ENCODE measurements at places on chromosomes 5 and 9. TPM values are rescaled to one million over a fixed set of nuclear protein-coding genes. Genes with fewer than 3 reads are reported as not detected.
A peak's percentile ranks its signal among the peaks of the same experiment; 100 is the strongest.

The CCL19 gene
- not detected for total RNA-seq

The FOXI1 gene
- total RNA-seq: 0.48 TPM

The PRDM9 gene
- total RNA-seq: not detected

The CTNND2 gene
- total RNA-seq: 8.7 TPM

The SPATA31C1 gene
- total RNA-seq: 1.2 TPM

The IL9 gene
- total RNA-seq: not detected

The SH3PXD2B gene
- 30.6 TPM for total RNA-seq

The ZFP62 gene
- total RNA-seq: 25.8 TPM

The NUTM2F gene
- total RNA-seq: not detected

The NLN gene
- total RNA-seq: 10.4 TPM

- DNase-seq: no peak
These were observed 9.4 kb upstream of the CNOT6 start for GRCh38 chr5:180484813-180485212.

DNA sequence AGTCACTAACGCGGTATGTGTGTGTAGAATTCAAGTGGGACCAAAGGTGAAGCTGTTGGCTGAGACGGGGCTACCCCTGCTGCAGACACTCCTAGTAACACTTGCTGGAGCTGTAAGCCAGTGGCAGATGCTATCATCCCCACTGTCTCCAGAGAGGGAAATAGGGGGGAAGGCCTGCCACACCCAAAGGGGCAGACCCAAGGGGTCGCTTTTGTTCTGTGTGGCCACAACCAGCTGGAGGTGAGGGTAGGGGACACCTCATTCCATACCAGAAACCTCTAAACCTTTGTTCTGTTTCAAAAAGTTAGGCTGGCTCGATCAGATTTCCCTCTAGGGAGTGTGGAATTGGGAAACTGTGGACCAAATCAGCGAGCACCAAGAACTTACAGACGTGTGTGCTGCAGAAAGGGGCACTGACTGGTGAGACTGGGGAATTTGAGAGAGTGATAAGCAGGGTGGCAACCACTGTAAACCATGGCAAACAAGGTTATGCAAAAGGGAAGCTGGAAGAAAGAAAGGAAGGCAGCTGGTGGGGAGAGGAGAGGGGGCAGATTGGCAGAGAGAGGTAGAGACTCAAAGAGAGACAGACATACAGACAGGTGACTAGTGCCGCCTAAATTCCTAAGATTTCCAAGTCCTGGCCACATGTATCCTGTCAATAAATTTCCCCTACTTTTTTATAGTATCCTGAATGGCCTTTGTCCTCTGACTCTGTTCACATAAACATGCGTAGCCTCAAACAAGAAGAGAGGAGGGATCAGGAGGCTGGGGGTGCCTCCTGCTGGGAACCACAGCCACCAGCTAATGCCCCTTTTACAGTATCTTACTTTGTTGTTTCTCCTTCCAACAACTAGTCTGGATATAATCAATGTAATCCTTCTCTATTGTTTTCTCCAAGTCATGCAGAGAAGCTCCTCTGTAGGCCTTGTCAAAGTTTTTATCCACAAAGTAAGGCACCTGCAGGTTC lies 15.6 kb upstream of the SPATA24 start:
- no peak for DNase-seq

DNA sequence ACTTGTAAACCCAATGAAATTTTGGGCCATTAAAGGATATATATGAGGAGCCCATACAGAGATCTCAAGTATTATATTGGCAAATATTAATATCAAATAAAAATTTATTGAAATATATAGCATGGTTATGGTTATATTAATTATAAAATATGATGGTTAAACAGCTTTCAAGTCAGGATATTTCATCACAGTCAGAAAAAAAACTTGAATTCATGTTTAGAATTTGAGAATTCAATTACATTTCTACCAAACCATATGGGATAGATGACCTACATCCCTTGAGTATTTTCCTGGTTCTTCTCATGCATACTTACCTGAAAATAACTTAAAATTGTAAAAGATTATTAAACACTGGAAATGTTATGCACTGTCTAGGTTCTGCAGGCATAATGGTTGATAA lies 956.1 kb upstream of the EDIL3 start:
- DNase-seq: no peak

DNA sequence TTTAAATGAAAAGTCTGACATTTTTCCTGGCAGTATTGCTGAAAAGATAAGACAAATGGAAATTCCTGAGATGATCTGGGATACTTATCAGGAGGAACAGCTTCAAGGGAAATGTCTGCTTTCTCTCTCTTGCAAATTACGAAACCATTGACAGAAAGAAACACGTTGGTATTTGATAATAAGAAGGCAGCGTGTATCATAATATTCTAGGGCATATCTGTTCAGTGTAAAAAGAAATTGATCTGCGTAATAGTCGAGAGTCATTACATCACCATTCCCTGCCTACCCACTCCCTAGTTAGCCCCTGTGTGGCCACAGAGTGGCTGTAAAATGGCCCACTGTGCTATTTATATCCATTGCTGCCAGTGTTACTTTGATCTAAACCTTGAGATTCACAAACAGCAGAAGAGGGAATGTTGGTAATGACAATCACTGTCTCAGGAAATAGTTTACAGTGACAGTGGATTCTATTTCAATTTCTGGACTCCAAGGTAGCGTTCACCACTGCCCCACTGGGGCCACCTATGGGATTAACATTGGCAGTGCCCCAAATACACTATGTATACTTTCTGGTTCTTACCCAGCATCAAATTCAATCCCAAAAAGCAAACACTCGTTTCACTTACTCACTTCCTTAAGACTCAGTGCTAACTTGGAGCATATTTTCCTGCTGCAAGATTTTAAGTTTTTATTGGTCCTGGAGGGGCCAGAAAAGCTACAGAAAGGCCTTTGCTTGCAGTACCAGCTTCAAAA lies 133.4 kb upstream of the GAS1 start:
- peak; percentile 97 for DNase-seq

GRCh38 chr5:172523146-172523745 lies 68.9 kb upstream of the SH3PXD2B start:
- no peak for DNase-seq

- DNase-seq: no peak
These were observed 602.1 kb downstream of the TAF11L14 start for GRCh38 chr5:18236386-18236785.

- peak; percentile 59 for DNase-seq
These were observed 118.6 kb upstream of the MAST4 start for GRCh38 chr5:66477596-66477995.

DNA sequence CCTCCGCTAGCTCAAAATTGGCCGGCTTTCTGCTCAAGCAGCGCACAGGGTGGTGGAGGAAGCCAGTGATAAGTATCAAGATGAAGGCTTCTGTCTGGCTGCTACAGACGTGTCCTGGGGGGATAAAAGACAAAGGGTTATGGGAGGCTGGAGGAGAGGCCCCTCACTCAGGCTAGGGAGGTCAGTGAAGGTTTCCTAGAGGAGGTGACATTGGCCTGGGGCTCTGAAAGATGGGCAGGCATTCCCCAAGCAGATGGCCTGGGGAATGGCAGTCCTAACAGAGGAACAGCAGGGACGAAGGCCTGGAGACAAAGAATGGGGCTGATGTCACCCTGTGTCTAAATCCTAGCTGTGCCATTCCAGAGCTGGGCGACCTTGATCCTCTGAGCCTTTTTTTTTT lies 32.3 kb downstream of the OLFML2A start:
- no peak for DNase-seq

DNA sequence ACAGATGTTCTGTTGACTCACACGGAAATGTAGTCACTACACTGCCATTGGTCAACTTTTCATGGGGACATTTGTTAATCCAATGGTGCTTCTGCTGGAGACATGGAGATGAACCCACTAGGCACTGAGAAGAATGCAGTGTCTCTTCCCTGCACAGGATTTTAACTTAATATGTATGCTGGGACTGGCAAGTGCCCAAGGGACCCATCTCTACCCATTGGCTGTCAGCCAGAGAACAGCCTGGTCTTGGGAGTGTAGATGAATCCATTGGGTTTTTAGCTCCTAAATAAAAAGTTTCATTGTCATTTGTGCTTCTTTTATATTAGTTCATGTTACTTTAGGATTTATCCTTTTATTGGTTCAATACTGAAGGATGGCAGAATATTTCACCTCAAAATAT lies 195.8 kb upstream of the CDH6 start:
- DNase-seq: no peak

- no peak for DNase-seq
These were observed 417.0 kb upstream of the ADAMTSL1 start for GRCh38 chr9:18056993-18057369.

DNA sequence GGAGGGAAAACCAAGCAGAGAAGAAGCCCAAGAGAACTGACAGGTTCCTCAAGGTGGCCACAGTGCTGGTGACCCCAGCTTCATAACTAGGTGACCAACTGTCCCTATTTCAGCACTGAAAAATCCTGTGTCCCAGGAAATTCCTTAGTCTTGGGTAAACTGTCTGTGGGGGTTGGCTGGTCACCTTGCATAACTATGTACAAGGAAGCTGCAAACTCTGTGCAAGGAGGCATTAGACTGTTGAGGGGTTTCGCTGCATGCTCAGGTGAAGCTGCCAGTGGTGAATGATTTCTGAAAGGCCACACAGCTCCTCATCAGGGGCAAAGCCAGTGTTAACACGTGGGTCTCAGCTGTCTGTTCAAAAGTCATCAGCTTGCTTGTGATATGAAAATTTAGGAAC lies 36.9 kb downstream of the PCSK5 start:
- no peak for DNase-seq

GRCh38 chr9:92947268-92948037 lies at the start of gene FGD3:
Gene FGD3 (plus strand): TSS chr9:92947523. CDS start chr9:92976257, 28,734 bp downstream.
- DNase-seq: peak; percentile 54

DNA sequence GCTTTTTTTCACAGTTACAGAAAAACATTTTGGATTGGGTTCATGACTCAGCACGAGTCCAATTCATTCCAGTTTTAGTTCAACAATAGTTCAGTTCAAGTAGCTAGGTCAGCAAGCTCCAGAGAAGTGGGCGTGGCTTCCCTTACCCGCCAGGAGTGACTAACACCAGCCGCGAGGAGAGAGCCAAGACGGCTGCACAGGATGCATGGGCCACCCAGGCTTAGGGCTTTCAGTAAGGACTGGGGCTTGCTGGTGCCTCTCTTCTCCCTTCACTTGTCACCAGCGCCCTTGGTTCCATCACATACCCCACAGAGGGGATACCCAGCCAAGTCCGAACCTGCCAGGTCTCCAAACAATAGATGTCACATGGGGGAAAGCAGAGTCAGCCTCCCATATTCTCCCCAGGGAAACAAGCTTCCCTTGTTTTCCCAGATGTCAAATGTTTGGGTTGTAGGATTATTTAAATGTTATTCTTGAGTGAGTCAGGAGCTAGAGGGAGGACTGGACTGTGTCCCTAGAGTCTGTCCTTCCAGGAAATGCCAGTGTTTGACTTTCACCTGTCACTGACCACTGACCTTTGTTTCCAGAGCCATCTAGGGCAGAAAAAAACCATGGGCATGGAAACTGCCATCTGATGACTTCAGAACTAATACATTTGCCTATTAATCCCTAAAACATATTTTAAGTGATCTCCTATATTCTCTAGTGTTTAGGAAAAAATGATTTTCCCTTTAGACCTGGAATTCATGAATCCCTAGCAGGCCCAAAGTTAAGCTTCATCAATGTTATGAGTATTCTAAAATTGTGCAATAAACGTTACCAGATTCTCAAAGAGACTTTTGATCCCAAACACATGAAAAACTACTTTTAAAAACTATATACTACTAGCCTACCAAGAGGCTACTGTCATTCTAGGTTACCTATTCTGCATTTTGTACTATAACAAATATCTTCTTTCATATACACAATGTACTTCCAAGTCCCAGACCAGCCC lies 51.9 kb downstream of the NIPAL4 start:
- peak; percentile 55 for DNase-seq

- no peak for DNase-seq
These were observed 477.4 kb downstream of the ARHGEF28 start for GRCh38 chr5:74103131-74104023.

DNA sequence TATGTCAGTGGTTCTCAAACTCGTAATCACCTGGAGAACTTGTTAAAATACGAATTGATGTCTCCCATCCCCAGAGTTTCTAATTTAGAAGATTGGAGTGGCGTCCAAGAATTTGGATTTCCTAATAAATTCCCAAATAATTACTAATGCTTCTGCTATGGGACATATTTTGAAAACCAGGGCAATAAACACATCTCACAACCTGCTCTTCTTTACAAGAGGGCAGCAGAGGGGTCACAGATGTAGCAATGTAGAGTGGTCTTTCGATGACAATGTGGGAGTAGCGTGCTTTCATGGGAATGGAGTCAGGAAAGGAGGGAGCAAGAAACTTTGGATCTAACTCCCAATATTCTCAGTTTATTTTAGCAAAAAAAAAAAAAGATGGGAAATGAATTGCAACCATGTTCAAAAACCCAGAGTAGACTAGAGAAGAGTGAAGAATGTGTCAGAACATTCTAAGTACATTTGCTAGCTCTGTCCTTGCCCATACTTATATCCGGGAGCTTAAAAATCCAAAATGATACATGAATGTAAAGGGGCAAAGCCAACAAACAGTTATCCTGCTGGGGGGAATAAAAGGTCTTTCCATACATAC lies 33.8 kb upstream of the ALDH1A1 start:
- no peak for DNase-seq

- DNase-seq: no peak
These were observed 24.9 kb downstream of the GNAQ start for GRCh38 chr9:78006734-78007133.

GRCh38 chr9:105026451-105026850 lies 98.5 kb upstream of the ABCA1 start:
- no peak for DNase-seq

DNA sequence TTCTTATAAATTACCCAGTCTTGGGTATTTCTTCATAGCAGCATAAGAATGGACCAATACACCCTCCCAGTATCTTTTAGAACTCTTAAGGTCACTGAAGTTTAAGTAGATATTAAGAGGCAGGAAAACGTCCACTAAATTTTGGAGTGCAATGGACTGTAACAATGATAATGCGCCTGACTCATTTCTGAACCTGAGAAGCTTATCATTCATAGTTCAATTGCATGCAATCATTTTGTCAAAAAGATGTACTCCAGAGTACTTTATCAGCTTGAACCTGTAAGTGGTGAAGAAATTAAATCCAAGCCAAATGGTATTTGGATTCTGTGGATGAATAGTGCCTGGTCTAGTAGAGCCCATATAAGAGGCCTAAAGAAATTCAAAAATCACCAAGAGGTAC lies 196.5 kb upstream of the CDH9 start:
- no peak for DNase-seq

GRCh38 chr5:157956271-157956885 lies 97.4 kb upstream of the CLINT1 start:
- peak; percentile 37 for DNase-seq

DNA sequence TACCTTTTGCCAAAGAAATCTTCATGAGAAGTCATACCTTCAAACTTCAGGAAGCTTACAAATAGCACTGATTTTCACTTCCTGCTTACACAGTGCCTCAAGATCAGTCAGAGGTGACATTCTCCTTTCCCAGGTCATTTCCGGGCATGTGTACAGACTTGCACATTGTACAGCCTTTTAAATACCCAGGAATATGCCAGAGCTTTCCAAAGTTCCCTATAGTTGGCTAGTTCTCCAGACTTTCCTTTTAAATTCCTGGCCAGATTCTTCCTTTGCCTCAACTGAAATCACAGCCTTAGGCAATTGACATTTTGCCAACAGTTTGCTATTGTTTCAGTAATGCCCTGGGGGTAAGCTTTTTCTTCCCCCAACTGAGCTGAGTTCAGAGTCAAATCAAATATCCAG lies 47.2 kb downstream of the RFX3 start:
- no peak for DNase-seq

- DNase-seq: no peak
These were observed 988.7 kb upstream of the ARRDC3 start for GRCh38 chr5:92371889-92372235.
